ENCODE measurements at places on chromosomes 2 and 18.

GRCh38 chr2:20551260-20551944, 99.5 kb downstream of the HS1BP3 start:
- no peak for DNase-seq

- no peak for DNase-seq
Measured at GRCh38 chr2:128941751-128942150, 623.1 kb upstream of the HS6ST1 start.

GRCh38 chr2:148282201-148282600, 261.3 kb downstream of the MBD5 start:
- DNase-seq: no peak

DNA sequence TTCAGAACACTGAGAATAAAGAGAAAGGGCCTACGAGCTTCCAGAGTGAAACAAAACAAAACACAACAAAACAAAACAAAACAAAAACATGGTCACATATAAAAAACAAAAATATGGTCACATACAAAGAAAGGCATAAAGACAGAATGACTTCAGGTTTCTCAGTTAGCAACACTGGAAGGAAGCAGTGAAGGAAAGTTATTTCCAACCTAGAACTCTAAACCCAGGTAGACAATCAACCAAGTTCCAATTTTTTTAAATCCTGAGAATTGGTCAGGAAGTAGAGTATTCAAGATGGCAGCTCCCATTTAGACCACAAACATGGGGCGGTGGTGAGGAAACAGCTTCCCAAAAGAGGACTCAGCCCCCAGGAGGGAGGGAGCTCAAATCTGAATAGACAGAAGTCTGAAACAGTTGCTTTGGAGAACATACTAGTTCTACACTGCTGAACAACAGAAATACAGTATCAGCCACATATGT, 9.1 kb downstream of the DRC1 start:
- no peak for DNase-seq

DNA sequence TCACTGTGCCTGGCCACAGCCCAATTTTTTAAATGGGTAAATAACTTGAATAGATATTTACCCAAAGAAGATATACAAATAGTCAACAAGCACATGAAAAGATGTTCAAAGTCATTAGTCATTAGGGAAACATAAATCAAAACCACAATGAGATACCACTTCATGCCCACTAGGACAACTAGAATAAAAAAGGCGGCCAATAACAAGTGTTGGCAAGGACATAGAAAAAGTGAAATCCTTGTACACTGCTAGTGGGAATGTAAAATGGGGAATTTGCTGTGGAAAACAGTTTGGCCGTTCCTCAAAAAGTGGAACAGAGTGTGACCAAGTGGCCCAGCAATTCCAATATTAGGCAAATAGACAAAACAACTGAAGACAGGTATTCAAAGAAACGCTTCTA, 270.1 kb downstream of the TFCP2L1 start:
- no peak for DNase-seq

DNA sequence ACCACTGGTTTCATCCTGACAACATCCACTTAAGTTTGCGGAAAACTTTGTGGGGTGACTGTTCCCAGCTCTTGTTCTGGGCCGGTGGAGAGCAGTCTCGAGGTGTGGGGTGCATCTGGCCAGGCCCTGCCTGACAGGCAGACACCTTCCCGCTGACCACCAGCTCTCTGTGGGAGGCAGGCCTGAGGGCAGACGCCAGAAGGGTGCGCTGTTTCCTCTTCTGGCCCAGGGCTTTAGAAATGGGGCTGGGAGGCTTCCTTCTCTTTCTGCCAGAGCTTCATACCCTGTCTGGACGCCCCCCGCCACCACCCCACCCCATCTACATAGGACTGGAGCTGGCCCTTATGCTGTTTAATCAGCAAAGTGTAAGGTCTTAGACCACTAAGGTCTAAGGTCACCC, 263.8 kb downstream of the LOXHD1 start:
- no peak for DNase-seq

GRCh38 chr18:26614374-26614773, 66.0 kb upstream of the KCTD1 start:
- DNase-seq: no peak

GRCh38 chr2:11237122-11237521, 81.9 kb downstream of the SLC66A3 start:
- no peak for DNase-seq

GRCh38 chr18:47274961-47275360, 23.5 kb upstream of the SKOR2 start:
- DNase-seq: no peak

Data from stimulated activated CD4-positive, alpha-beta T cell treated with anti-CD3 and anti-CD28 coated beads, Interleukin-4, amount 100 ng/mL, for 24 hours (primary cell).